ENCODE measurements at places on chromosomes 5 and 9. TPM values are rescaled to one million over a fixed set of nuclear protein-coding genes. Genes with fewer than 3 reads are reported as not detected.

Gene SURF2
- total RNA-seq: 17.0 TPM

Gene NEURL1B
- total RNA-seq: 0.44 TPM

Gene GABRA1
- total RNA-seq: not detected

Gene BNC2
- 35.2 TPM for total RNA-seq

Gene LHX2
- total RNA-seq: not detected

Gene DAB2IP
- total RNA-seq: 27.1 TPM

Gene ANKRD34B
- not detected for total RNA-seq

Gene IL33
- 175 TPM for total RNA-seq

Gene ZDHHC12
- 67.0 TPM for total RNA-seq

Gene PPWD1
- 29.8 TPM for total RNA-seq

Gene IL5
- total RNA-seq: not detected

Gene PTGS1
- 39.2 TPM for total RNA-seq

Gene SLC6A19
- not detected for total RNA-seq

Gene TBCA
- 69.4 TPM for total RNA-seq

Gene NME5
- not detected for total RNA-seq

Gene PCDHB16
- under 0.01 TPM for total RNA-seq

Gene LCN6
- not detected for total RNA-seq

Gene GDA
- total RNA-seq: under 0.01 TPM

Gene TMEM215
- total RNA-seq: not detected

Gene IL7R
- 31.1 TPM for total RNA-seq

Gene PCDHGB1
- 1.8 TPM for total RNA-seq

Gene TAF1L
- total RNA-seq: under 0.01 TPM

Gene TTC23L
- total RNA-seq: not detected

Measured in placental pericyte (primary cell).